ENCODE measurements at places on chromosomes 3 and 15. TPM values are rescaled to one million over a fixed set of nuclear protein-coding genes. Genes with fewer than 3 reads are reported as not detected.
A peak's percentile ranks its signal among the peaks of the same experiment; 100 is the strongest.

GRCh38 chr3:12299026-12299425 is 10.2 kb downstream of the PPARG start:
- no peak for DNase-seq

- no peak for DNase-seq
These were observed 18.9 kb downstream of the SV2B start for GRCh38 chr15:91118817-91119590.

DNA sequence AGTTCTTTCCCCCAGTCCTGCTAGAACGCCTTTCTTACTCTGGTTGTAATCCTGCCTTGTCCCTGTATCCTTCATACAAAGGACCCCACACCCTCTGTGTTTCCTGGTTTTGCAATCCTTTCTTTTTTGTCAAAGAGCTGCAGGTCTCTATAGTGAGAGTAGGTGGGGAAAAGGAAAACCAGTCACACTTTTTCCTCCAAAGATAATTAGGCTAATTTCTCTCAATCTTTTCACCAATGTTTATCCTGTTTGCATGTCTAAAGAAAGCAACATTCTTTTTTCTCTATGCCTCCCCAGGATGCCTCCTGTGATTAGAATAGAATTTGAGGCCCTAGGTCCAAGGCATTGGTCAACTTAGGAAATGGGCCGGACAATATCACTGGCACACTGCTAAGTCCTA is 25.4 kb downstream of the SEMA6D start:
- DNase-seq, result no peak

The GP9 gene
- total RNA-seq, result not detected

GRCh38 chr3:21979706-21980105 is 228.7 kb upstream of the ZNF385D start:
- peak; percentile 50 for DNase-seq

DNA sequence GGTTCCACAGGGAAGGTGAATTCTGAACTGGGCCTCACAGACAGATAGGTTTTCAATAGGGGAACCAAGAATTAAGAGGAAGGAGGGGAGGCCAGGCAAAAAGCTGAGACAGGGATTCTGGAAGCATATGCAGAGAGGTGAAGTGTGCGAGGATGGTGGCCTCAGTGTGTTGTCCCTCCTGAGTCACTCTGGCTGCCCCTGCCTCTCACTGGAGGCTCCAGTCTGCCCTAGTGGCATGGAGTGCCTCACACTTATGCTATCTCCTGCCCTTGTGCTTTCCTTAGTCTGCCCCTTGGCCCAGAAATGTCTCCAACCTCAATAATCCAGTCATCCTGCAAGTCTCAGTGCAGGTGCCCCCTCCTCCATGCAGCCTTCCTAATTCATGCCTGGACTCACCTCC is 32.2 kb upstream of the RBP1 start:
- no peak for DNase-seq

- DNase-seq, result no peak
These were observed 52.8 kb upstream of the DIPK2A start for GRCh38 chr3:143918848-143919247.

The SETD2 gene
- 37.0 TPM for total RNA-seq

- DNase-seq, result no peak
These were observed 27.8 kb upstream of the RASA2 start for GRCh38 chr3:141459008-141459407.

DNA sequence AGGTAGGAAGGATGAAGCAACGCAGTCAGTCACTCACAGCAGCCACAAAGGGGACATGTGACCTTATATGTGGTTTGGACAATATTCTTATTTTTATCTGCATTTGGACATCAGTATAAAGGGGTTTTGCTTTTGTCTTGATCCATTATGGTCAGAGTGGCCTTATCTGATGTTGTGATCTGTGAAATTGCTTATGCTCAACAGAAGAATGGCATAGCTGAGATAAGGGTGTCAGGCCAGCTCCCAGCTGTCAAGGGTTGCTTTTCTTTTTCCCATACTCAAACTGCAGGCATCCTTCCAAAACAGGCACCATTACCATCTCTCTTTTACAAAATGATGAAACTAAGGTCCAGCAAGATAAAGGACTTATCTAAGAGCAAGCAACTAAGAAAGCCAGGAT is 28.1 kb downstream of the DCLK3 start:
- DNase-seq, result no peak

GRCh38 chr3:173284301-173284700 is 113.2 kb upstream of the NLGN1 start:
- DNase-seq, result no peak

- DNase-seq, result no peak
These were observed 16.7 kb upstream of the DENND6A start for GRCh38 chr3:57709559-57709958.

DNA sequence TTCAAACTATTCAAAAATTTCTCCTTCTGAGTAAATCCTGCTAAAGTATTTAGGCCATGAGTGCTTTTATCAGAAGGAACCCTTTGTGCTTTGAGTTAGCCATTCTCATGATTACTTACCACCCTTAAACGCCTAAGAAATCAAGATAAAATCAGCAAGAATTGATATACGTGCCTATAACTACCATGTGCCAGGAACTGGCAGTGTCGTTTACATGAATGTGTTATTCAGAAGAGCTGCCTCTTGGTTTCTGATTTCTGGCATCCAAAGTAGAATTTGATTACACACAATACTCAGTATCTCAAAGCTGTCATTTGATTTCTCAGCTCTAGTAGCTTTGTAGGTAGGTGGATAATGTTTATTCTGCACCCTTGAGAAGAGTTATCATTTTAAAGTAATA is 351.3 kb upstream of the CCDC54 start:
- no peak for DNase-seq

DNA sequence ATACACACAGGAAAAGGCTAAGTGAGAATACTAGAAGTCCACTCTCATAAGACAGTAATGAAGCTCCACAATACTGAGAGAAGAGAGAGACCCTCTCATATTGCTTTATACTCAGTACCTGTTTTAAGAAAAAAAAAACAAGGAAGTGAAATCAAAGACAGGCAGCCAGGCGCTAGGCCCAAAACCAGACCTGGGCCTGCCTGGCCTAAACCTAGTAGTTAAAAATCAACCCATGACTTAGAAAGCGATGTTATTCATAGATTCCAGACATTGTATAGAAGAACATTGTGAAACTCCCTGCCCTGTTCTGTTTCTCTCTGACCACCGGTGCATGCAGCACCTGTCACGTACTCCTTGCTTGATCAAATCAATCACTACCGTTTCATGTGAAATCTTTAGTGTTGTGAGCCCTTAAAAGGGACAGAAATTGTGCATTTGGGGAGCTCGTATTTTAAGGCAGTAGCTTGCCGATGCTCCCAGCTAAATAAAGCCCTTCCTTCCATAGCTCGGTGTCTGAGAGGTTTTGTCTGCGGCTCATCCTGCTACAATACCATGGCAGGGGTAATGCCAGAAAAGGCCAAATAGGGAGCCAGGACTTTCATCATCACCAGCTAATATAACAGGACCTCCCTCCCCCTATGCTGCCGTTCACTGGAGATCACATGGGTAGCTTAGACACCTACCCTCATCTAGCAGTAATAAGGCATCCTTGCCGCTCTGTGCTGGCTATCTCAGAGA is 1294.1 kb downstream of the NSUN3 start:
- DNase-seq, result no peak

Data from PC-9 (cell line).